ENCODE measurements at places on chromosomes 5 and 9.

GRCh38 chr9:119368681-119369581 is at the start of gene BRINP1:
Gene BRINP1 (minus strand): TSS chr9:119369435. CDS start chr9:119313355, 56,080 bp downstream.
- peak; percentile 82 for DNase-seq

DNA sequence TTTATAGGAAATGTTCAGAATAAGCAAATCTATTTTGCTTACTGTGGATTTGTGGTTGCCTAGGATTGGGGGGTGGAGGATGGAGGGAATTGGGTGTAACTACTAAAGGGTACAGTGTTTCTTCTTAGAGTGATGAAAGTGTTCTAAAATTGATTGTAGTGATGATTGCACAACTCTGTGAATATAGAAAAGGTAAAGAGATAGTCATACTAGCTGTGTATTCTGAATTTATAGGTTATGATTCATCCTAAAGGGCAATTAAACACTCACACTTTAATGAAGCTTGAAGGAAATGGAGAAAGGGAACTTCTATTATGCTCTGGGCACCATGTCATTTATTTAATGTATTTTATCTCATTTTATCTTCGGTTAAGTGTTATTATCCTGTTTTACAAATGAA is 9.9 kb downstream of the TXNDC8 start:
- no peak for DNase-seq

DNA sequence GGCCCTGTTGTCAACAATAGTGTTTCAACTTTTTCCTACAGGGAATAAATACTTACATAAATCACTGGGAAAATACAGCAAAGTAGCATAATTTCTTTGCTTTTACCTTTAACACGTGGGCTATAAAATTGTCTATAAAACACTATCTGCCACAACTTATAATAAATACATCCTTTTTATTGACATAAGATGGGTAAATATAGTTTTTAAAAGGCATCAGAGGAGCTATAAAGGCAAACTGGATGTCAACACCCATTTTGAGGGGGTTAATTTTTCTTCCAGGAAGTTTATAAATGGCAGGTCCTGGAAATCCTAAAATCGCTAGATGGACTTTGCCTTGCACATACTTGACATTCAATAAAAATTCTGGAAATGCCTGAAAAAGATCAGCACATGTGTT is 358.0 kb downstream of the PDE4D start:
- no peak for DNase-seq

- DNase-seq = no peak
Observed at GRCh38 chr9:130755377-130756007, 61.9 kb downstream of the EXOSC2 start.

DNA sequence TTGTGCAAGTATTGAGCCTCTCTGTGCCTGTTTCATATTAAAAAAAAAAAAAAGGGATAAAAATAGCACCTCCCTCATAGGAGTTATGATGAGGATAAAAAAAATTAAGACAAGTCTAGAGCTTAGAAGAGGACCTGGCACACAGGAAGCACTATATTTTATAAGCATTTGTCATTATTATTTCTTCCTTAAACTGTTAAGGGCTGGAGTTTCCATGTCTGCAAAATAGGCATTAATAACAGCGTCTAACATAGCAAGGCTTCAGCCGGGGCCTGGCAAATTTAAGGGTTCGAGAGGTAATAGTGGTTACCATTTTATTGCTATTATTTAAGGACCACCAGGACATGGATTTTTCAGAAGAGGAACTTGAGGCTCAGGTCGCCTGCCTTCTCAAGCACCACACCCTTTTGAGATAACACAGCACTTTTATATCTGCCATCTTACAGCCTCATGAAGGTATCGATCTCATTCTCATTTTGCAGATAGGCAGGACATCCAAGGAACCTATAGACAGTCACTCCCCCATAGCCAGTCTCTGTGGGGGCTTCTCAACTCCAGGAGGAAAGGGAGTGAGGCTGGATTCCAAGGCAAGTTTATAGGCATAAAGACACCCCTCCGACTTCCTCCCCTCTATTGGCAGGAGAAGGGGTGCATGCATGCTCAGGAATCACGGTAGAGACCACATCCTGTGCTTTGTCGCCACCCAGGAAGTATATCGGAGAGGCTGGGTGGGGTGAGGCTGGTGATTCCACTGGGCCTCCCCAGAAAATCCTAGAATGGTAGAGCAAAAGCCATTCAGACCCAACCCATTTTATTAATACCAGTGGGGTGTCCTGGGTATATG is 2.4 kb downstream of the ANXA6 start:
- no peak for DNase-seq

GRCh38 chr5:154786414-154786813 is 31.2 kb downstream of the LARP1 start:
- DNase-seq = no peak

DNA sequence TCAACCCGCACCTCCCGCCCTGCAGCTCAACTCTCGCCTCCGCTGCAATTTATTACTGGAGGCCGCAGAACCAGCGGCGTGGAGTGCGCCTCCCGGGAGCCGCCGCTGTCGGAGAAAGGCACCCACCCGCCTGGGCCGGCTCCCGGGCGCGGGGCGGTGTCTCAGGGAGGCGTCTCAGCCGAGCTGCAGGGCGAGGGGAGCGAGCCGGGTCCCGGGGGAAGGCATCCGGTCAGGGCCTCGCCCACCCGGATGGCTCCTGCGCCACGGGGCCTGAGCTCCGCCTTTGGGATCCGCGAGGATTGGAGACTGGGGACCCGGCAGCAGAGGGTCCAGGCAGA is 32.9 kb downstream of the TSPAN17 start:
- DNase-seq = no peak

GRCh38 chr5:58255970-58256369 is 203.9 kb downstream of the PLK2 start:
- DNase-seq = no peak

- DNase-seq = no peak
Observed at GRCh38 chr9:20683351-20684034, 566 bp upstream of the FOCAD start.

DNA sequence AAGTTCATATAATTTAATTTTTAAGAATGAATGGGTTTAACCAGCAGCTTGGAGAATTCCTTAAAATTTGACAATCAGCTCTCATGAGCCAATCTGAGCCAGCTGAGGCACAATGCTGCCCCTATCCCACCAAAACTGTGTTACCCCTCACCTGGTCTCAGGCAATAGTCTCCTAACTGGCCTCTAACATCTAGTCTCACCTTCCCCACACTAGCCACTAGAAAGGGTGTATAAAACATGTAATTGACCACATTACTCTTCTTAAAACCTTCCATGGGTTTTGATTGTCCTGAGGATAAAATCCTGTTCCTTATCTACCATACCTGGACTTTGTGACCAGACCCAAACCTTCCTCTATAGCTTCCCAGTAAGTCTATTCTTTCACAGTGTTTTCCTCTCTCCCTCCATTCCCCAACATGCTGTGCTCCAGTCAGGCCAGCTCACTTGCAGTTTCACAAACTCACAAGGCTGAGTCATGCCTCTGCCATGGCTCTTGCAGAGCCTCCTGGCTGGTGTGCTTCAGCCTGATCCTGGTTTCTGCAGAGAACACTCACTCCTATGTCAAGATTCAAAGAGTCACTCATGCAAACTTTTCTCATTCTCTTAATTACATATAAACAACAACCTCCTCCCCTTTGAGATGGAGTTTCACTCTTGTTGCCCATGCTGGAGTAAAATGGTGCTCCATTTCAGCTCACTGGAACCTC is 16.0 kb upstream of the ZCCHC7 start:
- no peak for DNase-seq

DNA sequence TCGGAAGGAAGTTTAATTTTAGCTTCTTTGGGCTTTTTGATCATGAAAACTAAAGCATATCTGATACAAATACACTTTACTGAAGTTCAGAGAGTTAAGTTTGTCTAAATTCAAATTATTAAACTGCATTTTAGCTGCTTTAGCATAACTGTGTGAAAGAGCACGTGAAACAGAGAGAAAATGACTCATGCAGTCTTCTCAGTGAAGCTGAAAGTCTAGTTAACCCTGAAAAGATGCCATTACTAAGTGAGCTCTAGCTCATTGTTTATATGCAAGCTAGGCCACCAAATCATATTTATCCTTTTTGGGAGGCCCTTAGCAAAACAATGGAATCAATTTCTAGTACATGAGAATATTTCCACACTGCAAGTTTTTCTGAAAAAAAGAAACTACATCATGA is 27.6 kb downstream of the TPD52L3 start:
- DNase-seq = no peak

DNA sequence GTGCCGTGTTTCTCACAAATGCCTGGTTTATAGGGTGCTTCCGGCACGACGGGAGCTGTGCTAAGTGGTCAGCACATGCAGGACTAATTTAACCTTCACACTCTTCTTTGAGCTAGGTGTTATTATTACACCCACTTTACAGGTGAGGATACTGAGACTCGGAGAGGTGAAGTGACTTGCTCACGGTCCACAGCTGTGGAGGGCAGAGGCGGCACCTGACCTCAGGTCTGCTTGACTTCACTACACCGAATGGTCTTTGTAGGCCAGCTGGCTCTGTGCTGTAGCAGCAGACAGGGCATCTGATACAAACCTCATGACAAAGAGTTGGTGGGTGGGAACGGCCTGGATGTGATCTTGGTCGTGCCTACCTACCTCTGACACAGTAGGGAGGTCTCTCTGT is 102.0 kb upstream of the BOD1 start:
- no peak for DNase-seq

DNA sequence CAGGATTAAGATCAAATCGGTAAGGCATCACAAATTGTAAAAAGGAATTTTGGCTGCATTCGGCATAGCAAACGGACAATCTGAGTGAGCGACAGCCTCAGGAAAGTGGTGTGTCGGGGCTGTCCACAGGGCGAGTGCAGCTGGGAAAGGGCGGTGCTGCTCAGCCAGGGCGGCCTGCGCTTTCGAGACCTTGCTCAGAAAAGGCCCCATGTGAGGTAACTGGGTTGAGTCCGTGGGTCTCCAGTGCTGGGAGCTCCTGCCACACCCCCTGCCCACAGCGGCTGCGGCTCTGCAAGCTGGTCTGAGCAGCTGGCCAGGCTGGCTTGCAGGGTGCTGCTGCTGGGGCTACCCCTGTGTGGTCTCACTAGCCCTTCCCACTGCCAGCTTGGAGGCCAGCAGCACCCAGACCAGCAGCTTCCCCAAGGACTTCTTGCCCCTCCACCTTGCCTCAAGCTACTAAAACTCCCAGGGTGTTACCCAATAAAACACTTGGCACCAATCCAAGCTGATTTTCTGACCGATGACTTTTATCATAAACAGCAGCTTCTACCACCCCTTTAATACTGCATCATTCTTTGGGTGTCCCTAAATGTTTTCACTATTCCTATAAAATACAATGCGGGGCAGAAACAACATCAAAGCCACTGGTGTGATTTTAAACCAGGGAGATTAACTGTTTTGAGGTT is 6.2 kb downstream of the SURF2 start:
- DNase-seq = no peak

DNA sequence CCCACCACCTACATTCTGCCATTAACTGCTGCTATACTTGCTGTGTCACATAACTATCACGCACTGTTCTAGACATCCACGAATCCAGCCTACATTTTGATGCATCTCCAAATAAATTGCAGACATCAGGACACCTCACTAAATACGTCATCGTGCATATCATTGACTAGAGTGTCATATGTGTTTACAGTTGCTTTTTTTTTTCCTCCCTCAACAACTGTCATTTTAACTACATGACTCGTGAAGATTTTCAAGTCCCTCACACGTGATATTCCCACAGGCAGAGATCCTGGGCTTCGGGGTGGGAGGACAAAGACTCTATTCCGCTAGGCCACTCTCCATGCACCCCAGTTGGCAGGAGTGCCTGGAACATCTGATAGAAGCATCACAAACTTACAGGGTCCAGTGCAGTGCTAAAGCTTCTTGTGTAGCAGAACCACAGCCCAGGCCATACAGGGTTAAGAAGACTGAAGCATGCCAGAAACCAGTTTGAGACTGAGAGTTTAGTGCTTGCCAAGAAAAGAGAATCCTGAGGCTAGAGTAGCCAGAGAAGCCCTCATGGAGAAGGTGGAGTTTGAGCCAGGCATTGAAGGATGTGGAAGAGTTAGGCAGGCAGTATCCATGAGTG is 1.1 kb downstream of the PCYOX1L start:
- no peak for DNase-seq

- DNase-seq = no peak
Observed at GRCh38 chr5:33675958-33676464, 215.8 kb downstream of the ADAMTS12 start.

GRCh38 chr5:170479484-170479883 is 24.3 kb upstream of the KCNIP1 start:
- no peak for DNase-seq

GRCh38 chr5:96973532-96974401 is 37.9 kb downstream of the LNPEP start:
- DNase-seq = no peak
